ENCODE measurements at places on chromosomes 1 and 21.
A peak's percentile ranks its signal among the peaks of the same experiment; 100 is the strongest.

DNA sequence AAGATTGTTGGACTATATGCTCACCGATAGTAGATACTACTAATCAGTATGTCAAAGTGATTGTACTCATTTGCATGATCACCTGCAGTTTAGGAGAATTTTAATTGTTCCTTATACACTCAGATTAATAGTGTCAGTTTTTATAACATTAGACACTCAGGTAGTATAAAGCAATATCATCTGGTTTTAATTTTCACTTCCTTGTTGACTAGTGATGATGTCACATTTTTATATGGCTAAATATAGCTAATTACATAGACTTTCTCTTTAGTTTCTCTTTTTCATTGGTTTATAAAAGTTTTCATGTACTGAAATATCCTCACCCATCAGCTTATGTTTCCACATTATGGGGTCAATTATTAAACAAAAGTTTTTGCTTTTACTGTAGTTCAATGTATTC lies 1332.4 kb upstream of the ADGRL2 start:
- DNase-seq: no peak

DNA sequence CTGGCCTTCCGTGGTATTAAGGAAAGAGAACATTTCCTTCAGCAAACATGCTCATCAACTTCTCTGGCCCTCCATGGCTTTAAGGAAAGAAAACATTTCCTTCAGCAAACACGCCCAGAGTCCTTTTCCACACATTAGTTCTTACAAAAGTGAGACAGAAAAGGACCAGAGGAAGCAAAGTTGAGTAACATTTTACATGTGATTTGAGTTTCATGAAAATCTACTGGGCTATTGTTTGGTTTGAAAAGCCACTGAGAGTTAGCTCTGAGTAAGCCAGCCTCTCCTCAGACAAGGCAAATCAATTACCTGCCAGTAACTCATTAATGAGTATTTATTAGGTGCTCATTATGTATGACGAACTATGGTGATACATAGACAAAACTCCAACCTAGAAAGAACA lies 78.0 kb downstream of the NID1 start:
- DNase-seq: no peak

- DNase-seq: no peak
Measured at GRCh38 chr1:69191335-69191734, 376.4 kb upstream of the LRRC7 start.

- peak; percentile 48 for DNase-seq
Measured at GRCh38 chr1:207822602-207823451, 71.0 kb downstream of the CD46 start.

DNA sequence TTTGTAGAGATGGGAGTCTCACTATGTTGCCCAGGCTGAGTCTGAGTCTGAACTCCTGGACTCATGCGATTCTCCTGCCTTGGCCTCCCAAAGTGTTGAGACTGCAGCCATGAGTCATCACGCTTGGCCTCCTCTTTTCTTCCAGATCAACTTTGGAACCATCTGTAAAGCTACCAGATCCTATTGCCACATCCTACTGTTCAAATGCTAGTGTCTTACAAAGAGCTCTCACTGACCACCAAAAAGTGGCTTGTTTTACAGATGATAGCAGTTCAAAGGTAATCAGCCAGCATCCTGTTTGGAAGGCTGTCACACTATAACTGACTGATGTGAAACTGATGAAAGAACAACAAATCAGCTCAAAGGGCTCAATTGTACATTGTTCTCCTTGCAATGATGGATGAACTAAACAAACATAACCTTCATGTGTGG lies 221.6 kb downstream of the AKT3 start:
- no peak for DNase-seq

- no peak for DNase-seq
Measured at GRCh38 chr1:206663832-206664652, 20.7 kb upstream of the MAPKAPK2 start.

DNA sequence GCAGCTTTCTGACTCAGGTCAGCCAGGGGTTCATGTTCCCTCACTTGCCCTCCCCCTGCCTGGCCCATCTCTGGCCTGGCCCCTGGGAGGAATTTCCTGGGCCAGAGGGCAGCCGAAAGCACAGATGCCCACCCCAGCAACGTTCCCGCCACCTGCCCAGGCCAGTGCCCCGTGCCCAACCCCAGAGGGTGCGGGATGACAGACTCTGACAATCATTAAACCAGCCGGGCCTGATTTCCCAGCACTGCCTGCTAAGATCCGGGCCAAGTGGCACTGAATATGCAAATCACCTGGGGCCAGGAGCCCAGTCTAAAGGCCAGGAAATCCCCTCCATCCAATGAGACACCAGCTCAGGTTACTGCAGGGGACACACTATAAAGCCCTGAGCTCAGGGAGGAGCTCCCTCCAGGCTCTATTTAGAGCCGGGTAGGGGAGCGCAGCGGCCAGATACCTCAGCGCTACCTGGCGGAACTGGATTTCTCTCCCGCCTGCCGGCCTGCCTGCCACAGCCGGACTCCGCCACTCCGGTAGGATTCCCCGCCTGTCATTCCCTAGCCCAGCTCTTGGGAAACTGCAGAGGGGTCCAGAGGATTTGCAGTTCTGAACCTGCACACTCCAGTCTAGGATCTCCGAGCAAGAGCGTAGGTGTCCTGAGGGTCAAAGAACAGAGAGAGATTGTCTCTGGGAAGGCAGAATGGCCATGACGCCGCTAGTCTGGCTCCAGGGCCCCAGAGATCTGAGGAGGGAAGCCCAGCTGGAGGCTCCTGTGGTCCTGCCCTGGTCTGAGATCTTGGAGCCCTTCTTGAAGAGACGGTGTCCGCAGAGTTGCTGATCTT lies at the start of gene ELF3:
ELF3 (plus strand) TSS at position 408 of the 836 bp plus-strand sequence. CDS start 550 bp downstream, outside the sequence.
- DNase-seq: no peak

- no peak for DNase-seq
Measured at GRCh38 chr21:15928686-15929425, 199.1 kb downstream of the USP25 start.

- DNase-seq: no peak
Measured at GRCh38 chr1:154859151-154859785, 10.8 kb downstream of the KCNN3 start.

- DNase-seq: no peak
Measured at GRCh38 chr1:212401838-212402582, 12.7 kb downstream of the PACC1 start.

DNA sequence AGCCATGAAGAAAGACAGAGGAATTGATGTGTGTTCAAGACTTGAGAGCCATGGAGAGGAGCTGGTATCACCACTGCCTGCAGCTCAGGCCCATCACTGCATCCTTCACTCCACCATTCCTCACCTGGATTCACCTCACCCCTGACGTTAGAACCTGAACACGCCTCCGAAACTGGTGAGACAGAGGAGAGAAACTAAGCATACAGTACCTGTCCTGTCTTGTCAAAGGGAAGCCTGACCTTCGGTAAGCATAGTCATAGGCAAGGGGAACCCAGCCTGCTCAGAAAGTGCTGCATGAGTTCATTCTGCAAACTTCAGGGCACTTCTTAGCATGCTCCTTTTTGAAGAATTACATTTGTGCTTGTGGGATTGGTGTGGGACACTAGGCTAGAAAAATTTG lies 425.8 kb downstream of the DSCAM start:
- DNase-seq: no peak

GRCh38 chr1:220526294-220526693 lies 1.6 kb upstream of the MARK1 start:
- no peak for DNase-seq

Measured in H54 (cell line).